Effector memory CD8-positive, alpha-beta T cell (primary cell): ENCODE measurements at places on chromosomes 2 and 18.
A peak's percentile ranks its signal among the peaks of the same experiment; 100 is the strongest.

DNA sequence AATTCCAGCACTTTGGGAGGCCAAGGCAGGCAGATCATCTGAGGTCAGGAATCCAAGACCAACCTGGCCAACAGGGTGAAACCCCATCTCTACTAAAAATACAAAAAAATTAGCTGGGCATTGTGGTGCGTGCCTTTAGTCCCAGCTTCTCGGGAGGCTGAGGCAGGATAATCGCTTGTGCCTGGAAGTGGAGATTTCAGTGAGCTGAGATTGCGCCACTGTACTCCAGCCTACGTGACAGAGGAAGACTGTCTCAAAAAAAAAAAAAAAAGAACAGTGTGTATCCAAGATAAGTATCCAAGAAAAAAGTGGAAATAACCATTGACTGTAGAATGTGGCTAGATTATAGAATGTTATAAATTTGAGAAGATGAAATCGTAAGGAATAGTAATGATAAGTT lies 142.1 kb downstream of the FAM124B start:
- H3K4me3 ChIP-seq, result no peak overlapping the region
- peaks cover 56% of the 10 kb centered on the region for H3K27me3 ChIP-seq
- H3K36me3 ChIP-seq, result no peaks in the 10 kb centered on the region
- H3K27ac ChIP-seq, result no peak overlapping the region
- no peaks in the 10 kb centered on the region for H3K4me1 ChIP-seq

DNA sequence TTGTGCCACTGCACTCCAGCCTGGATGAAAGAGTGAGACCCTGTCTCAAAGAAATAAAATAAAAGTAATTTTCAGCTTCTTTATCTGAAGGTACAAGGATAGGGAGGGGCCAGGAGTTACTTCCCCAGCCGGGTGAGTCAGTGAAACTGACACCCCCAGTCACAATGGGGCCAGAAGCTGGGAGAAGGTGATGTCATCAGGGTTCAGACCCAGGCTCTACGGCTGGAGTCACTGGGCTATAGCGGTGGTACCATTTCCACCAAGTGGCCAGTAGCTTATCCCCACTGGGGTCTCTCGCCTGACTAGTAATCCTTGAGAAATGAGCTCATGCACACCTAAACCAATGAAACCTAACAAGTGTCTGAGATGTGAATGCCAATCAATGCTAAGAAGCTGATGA lies 107.9 kb downstream of the ALPK2 start:
- H3K27ac ChIP-seq, result no peak overlapping the region
- H3K4me3 ChIP-seq, result no peak overlapping the region
- DNase-seq, result no peak
- H3K27me3 ChIP-seq, result peaks cover 19% of the 10 kb centered on the region

GRCh38 chr2:127776122-127776780 lies 34.7 kb downstream of the WDR33 start:
- peaks cover 6% of the 10 kb centered on the region for H3K36me3 ChIP-seq
- H3K27me3 ChIP-seq, result no peaks in the 10 kb centered on the region
- DNase-seq, result no peak
- H3K27ac ChIP-seq, result peak overlapping the region; percentile 85
- H3K4me1 ChIP-seq, result peaks cover 32% of the 10 kb centered on the region

- H3K27ac ChIP-seq, result no peak overlapping the region
- H3K27me3 ChIP-seq, result no peaks in the 10 kb centered on the region
- H3K4me3 ChIP-seq, result no peak overlapping the region
- no peak for DNase-seq
Measured at GRCh38 chr2:214050731-214051130, 360.1 kb upstream of the VWC2L start.

- H3K36me3 ChIP-seq, result no peaks in the 10 kb centered on the region
- no peak overlapping the region for H3K27ac ChIP-seq
- H3K27me3 ChIP-seq, result no peaks in the 10 kb centered on the region
- no peak for DNase-seq
- no peak overlapping the region for H3K4me3 ChIP-seq
- no peaks in the 10 kb centered on the region for H3K4me1 ChIP-seq
Measured at GRCh38 chr2:65373365-65373918, 59.0 kb downstream of the SPRED2 start.

- DNase-seq, result no peak
- no peak overlapping the region for H3K4me3 ChIP-seq
- H3K4me1 ChIP-seq, result peaks cover 25% of the 10 kb centered on the region
- H3K27ac ChIP-seq, result no peak overlapping the region
- H3K36me3 ChIP-seq, result peaks cover 11% of the 10 kb centered on the region
Measured at GRCh38 chr2:128308284-128308731, 10.4 kb downstream of the HS6ST1 start.

GRCh38 chr2:143808166-143808565 lies 678.9 kb downstream of the ARHGAP15 start:
- peaks cover 1% of the 10 kb centered on the region for H3K4me1 ChIP-seq
- H3K4me3 ChIP-seq, result no peak overlapping the region
- no peaks in the 10 kb centered on the region for H3K27me3 ChIP-seq
- H3K36me3 ChIP-seq, result no peaks in the 10 kb centered on the region
- no peak for DNase-seq

DNA sequence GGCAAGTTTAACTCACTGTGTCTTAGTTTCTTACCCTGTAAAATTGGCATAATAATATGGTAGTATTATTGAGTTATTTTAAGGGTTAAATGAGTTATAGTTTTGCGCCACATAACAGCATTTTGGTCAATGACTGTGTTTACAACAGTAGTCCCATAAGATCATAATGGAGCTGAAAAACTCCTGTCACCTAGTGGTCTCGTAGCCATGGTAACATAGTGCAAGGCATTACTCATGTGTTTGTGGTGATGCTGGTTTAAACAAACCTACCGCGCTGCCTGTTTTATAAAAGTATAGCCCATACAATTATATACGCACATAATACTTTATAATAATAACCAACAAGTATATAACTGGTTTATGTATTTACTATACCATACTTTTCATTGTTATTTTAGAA lies 15.8 kb downstream of the UNC80 start:
- H3K36me3 ChIP-seq, result no peaks in the 10 kb centered on the region
- peaks cover 21% of the 10 kb centered on the region for H3K4me1 ChIP-seq
- H3K27ac ChIP-seq, result no peak overlapping the region
- no peak overlapping the region for H3K4me3 ChIP-seq
- DNase-seq, result no peak

DNA sequence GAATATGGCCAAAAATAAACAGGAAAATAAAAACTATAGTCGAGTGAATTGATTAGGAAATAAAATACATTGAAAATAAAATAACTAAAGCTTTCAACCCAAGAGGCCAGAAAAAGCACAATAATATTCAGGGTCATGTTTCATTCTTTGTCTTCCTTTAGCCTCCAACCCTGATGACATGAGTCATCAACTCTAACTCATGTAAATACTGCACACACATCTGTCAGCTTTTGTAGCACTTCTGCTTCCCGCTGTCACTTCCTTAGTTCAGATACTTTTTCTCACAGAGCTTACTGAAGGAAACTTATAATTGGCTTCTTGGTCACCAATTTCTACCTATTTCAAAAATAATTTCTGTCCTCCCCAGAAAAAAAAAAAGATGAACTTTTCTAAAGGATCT lies 112.8 kb downstream of the UPP2 start:
- H3K27ac ChIP-seq, result no peak overlapping the region
- H3K27me3 ChIP-seq, result peaks cover 5% of the 10 kb centered on the region
- H3K4me3 ChIP-seq, result no peak overlapping the region
- H3K4me1 ChIP-seq, result no peaks in the 10 kb centered on the region

DNA sequence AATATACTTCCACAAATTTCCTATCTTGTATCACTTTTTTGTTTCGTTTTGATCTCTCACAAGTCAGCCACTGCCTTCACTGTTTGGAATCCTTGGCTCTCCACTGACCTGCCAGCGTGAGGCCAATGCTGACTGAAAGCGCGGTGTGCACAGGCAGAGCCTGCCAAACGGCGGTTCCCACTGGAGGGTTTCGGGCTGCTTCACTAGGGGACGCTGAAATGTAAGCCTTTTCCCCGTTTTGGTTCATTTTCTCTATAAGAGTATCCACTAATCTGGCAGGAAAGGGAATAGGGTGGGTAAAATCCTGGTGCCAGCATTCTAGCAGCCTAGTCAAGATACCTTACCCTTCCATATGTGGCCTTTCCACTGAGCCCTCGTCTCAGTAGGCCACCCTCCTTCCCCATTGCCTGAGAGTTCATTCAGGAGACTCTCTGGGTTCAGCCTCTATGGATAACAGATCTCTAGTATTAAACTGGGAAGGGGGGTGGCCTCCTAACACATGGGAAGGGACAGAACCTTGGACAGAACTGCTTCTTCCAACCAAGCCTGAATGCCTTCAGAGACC lies 91.5 kb downstream of the DYM start:
- H3K27me3 ChIP-seq, result no peaks in the 10 kb centered on the region
- peak overlapping the region; percentile 7 for H3K27ac ChIP-seq
- DNase-seq, result no peak
- peaks cover 19% of the 10 kb centered on the region for H3K4me1 ChIP-seq
- H3K36me3 ChIP-seq, result peaks cover 7% of the 10 kb centered on the region
- H3K4me3 ChIP-seq, result no peak overlapping the region

GRCh38 chr18:33616556-33616955 lies 38.5 kb downstream of the ASXL3 start:
- H3K27ac ChIP-seq, result no peak overlapping the region
- no peaks in the 10 kb centered on the region for H3K27me3 ChIP-seq
- no peaks in the 10 kb centered on the region for H3K4me1 ChIP-seq
- no peak for DNase-seq

- H3K27ac ChIP-seq, result peak overlapping the region; percentile 30
- H3K4me1 ChIP-seq, result peaks cover 28% of the 10 kb centered on the region
- no peak for DNase-seq
- peak overlapping the region; percentile 90 for H3K4me3 ChIP-seq
- no peaks in the 10 kb centered on the region for H3K27me3 ChIP-seq
Measured at GRCh38 chr2:73069041-73069854, 2.3 kb downstream of the SFXN5 start.

DNA sequence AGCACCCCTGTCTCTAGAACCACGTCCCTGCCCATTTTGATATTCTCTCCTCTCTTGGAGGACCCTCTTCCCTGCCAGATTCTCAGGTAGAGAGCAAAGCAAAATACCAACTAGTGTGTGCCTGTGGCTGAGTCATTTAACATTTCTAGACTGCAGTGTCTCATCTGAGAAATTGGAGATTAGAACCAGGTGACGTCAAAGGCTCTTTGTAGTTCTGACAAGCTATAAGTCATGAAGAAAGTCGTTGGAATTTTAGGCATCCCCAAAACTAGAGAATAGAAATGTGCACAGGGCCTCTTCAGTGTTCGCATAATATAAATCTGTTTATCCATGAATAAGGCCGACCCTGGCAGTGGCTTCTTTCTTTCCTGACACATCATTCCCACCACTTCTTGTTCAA lies 74.4 kb upstream of the TANC1 start:
- no peaks in the 10 kb centered on the region for H3K36me3 ChIP-seq
- no peak for DNase-seq
- no peak overlapping the region for H3K4me3 ChIP-seq

GRCh38 chr18:44742718-44743311 lies 62.1 kb downstream of the SETBP1 start:
- H3K27me3 ChIP-seq, result no peaks in the 10 kb centered on the region
- no peak overlapping the region for H3K4me3 ChIP-seq

DNA sequence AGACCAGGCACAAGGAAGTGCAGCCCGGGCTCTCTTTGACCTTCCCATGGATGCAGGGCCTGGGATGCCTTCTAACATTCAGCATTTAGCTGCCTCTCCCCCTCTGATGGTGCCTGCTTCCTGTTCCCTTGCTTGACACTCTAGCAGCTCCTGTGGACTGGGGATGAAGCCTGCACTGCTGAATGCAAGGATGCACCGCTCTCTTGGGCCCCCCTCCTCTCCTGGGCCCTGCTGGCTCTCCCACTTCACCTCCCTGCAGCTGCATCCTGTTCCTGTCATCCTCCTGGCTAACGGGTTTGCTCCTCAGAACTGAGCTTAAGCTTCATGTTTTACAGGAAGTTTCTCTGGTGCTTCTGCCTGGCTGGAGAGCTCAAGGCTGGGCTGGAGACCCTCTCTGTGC lies 254.1 kb downstream of the TSN start:
- no peak overlapping the region for H3K4me3 ChIP-seq
- H3K4me1 ChIP-seq, result no peaks in the 10 kb centered on the region
- H3K36me3 ChIP-seq, result peaks cover 4% of the 10 kb centered on the region
- peaks cover 8% of the 10 kb centered on the region for H3K27me3 ChIP-seq
- no peak for DNase-seq

DNA sequence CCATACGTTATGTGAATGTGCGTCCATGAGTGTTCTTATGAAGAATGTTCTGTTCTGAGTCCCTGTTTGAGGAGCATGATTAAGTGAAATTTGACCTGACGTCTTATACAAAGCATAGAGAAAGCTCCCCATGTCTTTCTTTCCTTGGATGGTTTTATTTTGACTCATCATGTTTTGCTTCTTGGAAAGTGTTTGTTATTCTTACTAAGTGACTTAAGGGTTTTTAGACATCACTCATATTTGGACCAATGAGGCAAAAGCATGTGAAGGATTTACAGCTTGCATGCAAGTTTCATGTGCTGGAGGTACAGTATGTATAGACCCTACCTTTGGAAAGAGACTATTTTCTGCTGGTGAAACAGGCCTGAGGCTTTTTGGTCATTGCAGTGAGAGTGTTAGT lies 33.5 kb upstream of the ZEB2 start:
- H3K4me1 ChIP-seq, result no peaks in the 10 kb centered on the region
- H3K27ac ChIP-seq, result no peak overlapping the region
- H3K36me3 ChIP-seq, result no peaks in the 10 kb centered on the region
- no peak for DNase-seq
- H3K4me3 ChIP-seq, result no peak overlapping the region

- peaks cover 8% of the 10 kb centered on the region for H3K27me3 ChIP-seq
- no peaks in the 10 kb centered on the region for H3K4me1 ChIP-seq
- DNase-seq, result no peak
- H3K36me3 ChIP-seq, result no peaks in the 10 kb centered on the region
- no peak overlapping the region for H3K27ac ChIP-seq
- H3K4me3 ChIP-seq, result no peak overlapping the region
Measured at GRCh38 chr18:45019469-45019868, 338.8 kb downstream of the SETBP1 start.

DNA sequence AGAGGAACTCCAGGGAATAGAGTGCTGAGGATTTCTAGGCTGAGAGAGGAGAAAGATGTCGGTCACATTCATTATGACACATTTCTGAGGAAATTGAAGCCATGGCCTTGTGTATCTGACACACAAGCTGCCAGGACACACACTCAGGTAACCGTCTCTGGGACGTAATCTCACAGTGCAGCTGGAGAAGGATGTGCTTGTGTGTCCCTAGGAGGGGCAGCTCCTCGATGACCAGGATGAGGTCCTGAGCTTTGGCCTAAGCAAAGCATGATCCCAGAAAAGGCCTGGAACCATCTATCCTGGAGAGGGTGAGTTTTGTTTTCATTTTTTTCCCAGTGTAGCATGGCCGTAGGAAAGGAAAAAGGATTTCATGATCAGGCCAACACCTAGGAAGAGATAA lies 102.2 kb downstream of the CAPN13 start:
- peaks cover 2% of the 10 kb centered on the region for H3K4me1 ChIP-seq
- no peak overlapping the region for H3K4me3 ChIP-seq
- no peak for DNase-seq
- H3K27ac ChIP-seq, result no peak overlapping the region
- peaks cover 46% of the 10 kb centered on the region for H3K27me3 ChIP-seq

- H3K36me3 ChIP-seq, result no peaks in the 10 kb centered on the region
Measured at GRCh38 chr2:176039375-176039774, 37.3 kb upstream of the LNPK start.
